Posterior cingulate gyrus (tissue), 11 donors: ENCODE measurements at places on chromosomes 2 and 18.

- DNase-seq: no peak
Observed at GRCh38 chr2:145740302-145740701, 1220.4 kb upstream of the ZEB2 start.

- no peak for DNase-seq
Observed at GRCh38 chr2:199985625-199986207, 30.3 kb downstream of the MAIP1 start.

DNA sequence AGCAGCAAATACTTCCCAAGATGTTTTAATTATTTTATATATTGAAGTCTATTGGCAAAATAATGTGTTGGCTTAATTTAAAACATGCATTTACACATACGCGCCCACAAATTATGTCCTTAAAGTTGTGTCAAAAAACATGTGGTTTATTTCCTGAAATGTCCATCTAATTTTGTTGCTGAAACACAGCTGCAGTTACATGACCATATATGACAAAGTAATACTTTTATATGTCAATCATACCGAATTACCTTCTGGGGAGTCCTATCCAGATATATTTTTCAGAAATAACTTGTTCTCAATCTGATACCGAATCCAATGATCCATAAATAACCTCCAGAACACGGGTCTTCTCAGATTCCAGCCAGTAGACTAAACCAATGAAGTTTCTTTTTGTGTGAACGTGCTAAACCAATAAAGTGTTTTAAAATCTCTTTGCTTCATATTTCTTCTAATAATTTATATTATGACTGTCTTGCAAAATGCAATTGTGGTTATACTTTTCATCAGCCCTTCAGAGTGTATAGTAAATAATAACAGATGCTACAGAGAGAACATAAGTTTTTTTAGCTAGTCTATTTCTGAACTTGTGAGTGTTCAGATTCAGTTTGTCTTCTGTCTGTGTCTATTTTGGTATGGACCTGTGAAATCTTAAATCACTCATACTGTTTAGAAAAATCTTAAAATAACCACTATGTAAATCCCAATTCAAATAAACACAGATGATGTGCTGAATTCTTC is 2.4 kb downstream of the SCG2 start:
- no peak for DNase-seq

DNA sequence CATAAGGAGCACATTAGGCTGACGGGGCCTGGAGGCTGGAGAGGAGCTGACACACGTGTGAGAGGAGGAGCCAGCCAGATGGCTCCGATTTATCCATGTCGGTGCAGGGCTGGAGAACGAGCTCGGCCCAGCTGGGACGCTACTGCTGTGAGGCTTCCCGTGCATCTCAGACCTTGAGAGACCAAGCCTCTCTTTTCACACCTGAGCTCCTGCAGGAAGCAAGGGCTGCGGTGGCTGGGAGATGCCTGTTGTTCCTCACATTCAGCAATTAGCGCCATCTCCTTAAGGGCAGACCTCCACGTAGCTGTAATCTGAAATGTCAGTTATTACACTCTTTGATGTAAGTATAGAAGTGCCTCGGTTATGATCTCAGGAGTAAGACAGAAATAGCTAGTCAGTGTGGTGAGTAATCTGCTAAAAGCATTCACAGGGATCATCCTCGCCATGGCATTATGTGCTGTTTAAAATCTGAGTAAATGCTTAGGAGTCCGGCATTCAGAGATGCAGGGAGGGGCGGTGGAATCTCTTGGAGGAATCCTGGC is 107.9 kb downstream of the PRKCE start:
- DNase-seq: peak; percentile 48

DNA sequence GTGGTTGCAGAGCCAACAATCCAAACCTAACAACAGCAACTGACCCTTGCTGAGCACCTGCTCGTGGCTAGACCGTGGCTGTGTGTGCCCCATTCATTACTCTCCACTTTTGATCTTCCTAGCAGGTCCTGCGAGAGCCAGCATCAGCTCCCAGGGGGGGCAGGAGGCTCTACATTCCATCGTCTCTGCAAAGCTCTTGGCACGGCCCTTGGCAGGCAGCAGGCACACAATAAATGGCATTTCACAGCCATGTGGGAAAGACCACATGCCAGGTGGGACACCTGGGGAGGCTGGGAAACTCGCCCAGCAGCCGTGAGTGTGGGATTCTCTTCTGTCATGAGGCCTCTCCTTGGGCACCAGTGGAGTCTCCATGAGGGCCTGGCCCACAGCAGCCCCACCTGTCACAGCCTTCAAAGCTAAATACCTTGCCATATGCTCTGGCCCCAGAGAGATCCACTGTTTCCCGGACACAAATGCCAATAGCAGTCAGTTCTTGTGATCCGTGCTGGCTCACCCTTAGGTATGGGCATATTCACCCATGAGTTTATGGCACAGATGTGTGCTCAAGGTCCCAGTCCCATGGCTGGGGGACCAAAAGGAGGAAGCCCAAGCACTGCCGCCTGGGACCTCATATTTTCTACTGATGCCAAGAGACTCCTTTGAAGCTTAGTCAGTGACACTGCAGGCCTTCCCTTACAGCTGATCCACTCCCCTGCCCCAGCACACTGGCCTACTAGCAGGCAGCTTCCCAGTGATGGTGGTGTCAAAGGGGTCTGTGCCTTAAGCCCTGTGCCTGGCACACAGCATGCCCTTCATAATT is 6.8 kb upstream of the TEX51 start:
- no peak for DNase-seq

DNA sequence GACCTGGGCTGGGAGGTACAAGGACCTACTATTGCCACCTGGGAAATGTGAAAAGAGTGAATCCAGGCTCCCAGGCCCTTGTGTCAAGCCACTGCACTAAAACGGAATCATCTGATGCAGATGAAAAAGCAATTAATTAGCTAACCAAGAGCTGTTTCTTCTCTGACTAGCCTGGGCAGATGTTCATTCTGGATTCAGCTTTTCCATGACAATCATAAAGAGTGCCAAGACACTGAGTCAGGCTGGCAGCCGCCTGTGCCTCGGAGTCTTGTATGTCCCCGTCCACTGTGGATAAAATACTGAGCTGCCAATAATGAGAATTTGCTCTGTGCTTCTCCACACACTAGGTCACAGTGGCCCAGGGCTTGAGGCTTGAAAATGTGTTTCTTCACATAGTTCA is 21.7 kb upstream of the LCLAT1 start:
- no peak for DNase-seq

DNA sequence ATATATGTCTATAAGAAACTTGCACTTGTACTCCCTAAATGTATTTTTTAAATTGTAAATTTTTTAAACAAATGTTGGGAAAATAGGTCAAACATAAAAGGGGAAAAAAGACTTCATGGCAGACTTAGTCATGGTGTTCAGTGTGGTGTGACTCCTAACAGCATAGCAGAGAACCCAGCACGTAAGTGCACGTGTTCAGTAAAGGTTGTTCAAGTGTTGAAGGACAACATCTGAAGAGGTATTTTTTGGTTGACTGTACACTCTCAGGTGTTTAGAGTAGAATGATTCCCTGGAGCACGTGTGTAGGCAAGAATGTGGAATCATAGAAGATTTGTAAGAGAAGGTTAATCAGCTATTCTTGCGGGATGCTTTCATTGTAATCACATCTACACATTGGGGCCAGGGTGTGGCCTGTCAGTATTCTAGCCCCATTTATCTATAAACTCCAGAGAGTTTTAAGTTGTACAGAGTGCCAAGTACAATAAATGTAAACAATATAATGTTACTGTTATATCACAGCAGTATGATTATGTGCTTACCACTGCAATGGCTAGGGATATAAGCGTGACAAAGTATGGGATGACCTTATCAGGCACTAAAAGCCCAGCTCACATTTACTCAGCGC is 106.8 kb downstream of the CRIM1 start:
- DNase-seq: no peak

GRCh38 chr2:241456546-241456945 is 51.8 kb downstream of the STK25 start:
- no peak for DNase-seq

DNA sequence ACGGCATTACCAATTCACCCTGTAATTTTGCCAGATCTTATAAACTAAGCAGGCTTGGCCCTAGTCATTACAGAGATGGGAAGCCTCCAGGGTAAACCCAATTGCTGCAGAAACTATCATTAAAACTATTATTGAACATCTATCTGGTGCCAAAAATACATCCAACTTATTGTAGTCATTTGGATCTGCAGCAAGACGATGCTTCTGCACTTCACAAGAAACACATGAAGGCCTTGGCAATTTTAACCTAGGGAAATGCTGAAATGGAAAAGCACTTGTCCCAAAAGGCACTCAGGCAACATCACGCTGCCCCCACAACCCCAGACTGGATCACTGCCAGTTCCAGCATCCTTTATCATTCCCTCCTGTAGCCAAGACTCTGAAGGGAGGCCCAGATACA is 85.3 kb upstream of the ACVR2A start:
- DNase-seq: no peak

DNA sequence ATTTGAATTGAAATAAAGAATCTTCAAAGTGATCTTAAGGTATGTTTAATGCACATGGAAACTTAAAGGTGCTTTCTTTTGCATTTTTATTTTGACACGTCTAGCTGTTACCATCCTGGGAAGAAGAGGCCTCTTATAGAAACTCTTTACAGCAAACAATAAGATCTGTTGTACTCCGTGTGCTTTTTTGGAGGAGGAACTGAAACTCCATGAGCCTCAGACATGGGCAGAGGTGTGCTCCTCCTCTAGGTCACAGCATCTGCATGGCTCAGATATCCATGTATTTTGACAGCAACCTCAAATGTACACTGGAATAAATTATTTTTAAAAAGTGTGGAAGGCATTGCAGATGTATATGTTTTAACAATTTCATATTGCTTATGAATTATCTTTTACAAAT is 783.3 kb upstream of the SALL3 start:
- DNase-seq: no peak

GRCh38 chr18:48797841-48798255 is 152.9 kb downstream of the SMAD7 start:
- DNase-seq: no peak

GRCh38 chr2:30701782-30702181 is 105.5 kb downstream of the CAPN13 start:
- no peak for DNase-seq

DNA sequence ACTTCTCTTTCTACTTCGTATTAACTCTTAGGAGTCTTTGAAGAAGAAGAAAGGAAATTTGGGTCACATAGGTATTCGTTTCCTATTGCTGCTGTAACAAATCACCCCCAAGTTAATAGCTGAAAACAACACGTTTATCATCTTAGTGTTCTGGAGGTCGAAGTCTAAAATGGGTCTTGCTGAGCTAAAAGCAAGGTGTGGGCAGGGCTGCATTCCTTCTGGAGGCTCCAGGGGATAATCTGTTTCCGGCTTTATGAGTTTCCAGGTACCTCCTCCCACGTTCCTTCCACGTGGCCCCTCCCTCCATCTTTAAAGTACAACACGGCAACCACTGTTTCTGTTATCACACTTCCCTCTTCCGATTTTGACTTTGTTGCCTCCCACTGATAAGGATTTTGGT is 233.5 kb upstream of the RBBP8 start:
- DNase-seq: no peak

DNA sequence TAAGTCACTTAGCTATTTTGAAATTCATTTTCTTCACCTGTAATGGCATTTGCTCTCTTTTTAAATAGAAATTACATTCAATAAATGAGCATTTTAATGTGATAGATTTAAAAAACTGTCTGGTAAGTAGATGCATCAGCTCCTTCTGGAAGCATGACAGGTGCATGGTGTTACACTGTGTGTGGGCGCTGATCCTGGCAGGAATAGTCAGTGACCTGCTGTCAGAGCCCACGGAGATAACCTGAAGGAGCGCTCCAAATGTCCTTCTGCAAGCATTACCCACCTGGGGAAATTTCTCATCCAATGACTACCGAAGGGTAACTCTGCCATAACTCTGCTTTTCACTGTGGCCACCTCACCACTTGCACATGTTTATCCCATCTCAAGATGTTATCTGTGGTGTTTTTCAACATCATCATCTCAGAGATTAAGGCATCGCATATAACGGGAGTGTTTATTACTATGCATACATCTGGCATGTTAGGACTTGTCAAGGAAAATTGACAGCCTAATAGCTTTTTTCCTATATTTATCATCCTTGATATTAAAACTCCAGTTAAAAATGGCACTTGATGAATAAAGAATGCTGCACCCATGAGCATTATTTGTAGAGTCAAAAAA is 637.3 kb downstream of the ERBB4 start:
- DNase-seq: peak; percentile 14

DNA sequence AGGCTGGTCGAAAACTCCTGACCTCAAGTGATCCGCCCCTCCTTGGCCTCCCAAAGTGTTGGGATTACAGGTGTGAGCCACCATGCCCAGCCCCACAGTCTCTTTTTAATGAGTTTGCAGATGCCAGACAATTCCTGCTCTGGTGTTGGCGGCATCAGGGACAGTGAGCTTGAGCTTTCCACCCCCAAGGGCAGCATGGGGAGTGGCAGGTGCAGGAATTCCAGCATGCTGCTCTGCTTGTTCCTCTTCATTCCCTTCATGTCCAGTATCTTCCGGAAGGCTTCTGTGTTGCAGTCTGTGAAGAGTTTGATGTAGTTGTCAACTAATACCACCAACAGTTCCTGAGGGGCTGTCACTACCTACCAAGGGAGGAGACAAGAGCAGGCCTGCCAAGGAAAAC is 137.3 kb downstream of the SS18 start:
- DNase-seq: no peak

GRCh38 chr2:143300536-143300935 is 171.3 kb downstream of the ARHGAP15 start:
- DNase-seq: no peak

GRCh38 chr2:156129227-156129626 is 203.3 kb downstream of the NR4A2 start:
- DNase-seq: no peak

DNA sequence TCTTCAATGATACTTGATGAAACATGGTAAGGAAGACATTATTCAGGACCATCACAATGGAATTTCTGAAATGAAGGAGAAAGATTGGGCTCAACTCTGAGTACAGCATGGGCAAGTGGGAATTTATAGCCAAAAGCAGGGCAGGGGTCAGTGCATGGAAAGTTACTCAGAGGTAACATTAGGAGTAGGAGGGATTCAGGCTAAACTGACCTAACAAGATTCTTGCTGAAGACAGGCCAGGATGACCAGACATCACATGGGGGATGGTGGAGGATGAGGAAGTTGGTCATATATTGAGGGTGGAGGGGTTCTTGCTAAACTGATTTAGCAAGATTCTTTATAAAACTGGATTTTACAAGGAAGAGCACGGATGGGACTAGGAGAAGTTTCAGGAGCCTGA is 489.8 kb downstream of the ADCYAP1 start:
- DNase-seq: no peak

- no peak for DNase-seq
Observed at GRCh38 chr2:27243391-27244130, 19.3 kb downstream of the SLC30A3 start.

DNA sequence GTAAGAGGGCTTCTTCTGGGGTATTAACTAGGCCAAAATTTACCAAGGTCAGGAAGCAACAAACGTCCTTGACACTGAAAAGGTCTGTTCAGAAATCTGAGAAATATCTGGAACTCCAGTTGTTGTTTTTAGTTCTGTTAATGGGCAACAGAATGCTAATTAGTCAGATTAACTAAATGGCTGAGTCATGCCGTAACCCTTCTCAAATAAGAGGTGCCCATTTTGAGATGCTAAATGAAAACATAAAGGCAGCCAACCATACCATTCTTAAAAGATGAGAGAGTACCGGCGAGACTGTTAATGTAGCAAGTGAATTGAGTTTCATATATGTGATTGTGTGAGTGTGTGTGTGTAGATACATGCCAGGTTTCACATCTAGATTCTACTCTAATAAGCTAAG is 147.9 kb upstream of the GAREM1 start:
- no peak for DNase-seq

GRCh38 chr2:109206569-109207146 is 77.7 kb downstream of the SH3RF3 start:
- DNase-seq: no peak
